ENCODE measurements at places on chromosomes 5 and 9.

GRCh38 chr9:117815315-117815714 lies 111.1 kb downstream of the TLR4 start:
- DNase-seq, result no peak

DNA sequence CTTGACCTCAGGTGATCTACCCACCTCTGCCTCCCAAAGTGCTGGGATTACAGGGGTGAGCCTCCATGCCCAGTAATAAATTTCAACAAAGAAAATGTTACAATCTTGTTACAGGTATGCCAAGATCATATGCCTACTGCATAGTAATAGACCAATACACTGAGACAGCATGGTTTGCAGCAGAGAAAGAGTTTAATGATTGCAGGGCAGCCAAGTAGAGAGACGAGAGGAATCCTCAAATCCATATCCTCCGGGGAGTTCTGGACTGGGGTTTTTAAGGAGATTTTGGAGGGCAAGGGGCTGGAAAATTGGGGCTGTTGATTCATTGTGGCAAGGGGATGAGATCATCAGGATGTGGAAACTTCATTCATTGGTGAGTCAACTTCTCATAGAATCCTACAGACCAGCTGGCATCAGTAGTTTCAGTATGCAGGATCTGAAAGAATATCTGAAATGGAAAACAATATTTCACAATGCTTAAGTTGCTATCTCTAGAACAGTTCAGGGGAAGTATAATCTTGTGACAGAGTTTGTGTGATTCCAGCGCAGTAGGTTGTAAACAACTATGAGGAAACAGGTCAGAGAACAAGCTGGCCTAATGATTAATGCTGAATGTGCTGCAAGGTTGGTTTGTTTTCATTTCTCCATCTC lies 14.8 kb upstream of the TUT7 start:
- DNase-seq, result no peak

DNA sequence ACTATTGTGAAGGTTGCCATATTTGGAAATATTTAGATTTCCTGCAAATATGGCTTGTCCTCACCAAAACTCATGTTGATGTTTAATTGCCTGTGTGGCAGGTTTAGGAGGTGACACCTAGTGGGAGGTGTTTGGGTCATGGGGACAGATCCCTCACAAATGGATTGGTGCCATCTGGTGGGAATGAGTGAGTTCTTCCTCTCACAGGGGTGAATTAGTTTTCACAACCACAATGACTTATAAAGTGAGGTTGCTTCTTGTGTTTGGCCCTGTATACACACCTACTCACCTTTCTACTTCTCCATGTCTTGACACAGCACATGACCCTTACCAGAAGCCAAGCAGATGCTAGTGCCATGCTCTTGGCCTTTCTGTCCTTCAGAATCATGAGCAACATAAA lies 41.1 kb downstream of the ISOC1 start:
- no peak for DNase-seq

GRCh38 chr9:91223000-91223399 lies 138.7 kb downstream of the AUH start:
- DNase-seq, result no peak

DNA sequence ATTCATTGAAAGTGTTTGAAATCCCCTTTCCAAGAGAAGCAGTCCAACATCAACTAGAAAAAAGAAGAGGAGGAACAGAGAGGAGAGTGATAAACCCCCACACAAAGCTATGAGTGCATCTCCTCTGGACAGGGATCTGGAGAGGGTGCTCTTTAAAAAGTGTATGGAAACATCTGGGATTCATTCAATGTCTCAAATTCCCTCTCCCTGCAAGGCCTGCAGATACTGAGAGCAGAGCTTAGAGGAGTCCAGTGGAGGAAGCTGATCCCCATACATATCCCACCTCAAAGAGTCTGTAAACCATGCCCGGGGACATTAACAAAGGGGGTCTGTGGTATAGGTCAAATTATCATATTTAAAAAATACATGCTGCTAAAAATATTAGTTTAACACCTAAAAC lies 2.2 kb downstream of the SPOCK1 start:
- DNase-seq, result no peak

DNA sequence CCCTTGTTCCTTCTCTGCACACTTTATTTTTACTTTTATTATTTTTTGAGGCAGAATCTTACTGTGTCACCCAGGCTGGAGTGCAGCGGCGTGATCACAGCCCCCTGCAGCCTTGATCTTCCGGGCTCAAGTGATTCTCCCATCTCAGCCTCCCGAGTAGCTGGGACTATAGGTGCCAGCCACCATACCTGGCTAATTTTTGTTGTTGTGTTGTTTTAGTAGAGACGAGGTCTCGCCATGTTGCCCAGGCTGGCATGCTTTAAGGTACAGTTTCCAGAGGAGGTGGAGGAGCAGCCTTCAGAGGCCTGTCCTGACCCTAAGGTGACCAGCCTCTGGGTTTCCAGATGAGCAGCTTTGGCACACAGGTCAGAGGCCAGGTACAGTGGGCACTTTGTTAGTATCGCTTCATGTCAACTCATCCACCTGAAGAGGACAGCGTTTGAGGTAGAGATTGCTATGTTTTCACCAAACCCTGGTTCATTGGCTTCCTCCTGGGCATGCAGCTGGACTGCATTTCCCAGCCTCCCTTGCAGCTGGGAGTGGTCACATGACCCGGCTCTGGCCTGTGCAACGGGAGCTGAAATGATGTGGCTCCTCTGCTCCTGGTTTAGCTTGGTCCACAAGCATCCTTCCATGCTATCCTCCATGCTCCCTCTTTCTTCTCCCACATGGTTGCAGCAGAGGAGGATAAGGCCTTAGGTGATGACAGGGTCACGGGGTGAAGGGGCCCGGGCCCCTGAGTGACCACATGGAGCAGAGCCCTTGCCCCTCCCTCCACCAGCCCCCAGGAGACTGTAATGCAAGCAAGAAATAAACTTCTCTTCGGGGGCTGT lies 139.3 kb upstream of the IER5L start:
- DNase-seq, result no peak

DNA sequence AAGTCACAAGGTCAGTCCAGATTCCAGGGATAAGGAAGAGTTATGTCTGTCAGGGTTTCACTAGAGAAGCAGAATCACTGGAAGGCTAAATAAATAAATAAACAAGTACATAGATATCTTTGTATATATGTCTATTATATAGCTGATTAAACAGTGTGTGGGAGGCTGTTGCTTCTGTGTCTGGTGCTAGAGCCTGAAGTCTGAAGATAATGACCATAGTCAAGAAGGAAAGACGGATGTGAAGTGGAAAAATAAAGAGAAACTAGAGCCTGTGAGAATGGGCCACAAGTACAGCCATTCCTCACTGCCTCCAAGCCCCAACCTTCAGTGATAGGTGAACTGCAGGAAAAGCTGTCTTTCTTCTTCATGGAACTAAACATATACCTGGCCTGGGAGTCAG lies 4.1 kb upstream of the TMED7 start:
- DNase-seq, result no peak

GRCh38 chr5:135465391-135466122 lies 13.4 kb upstream of the TIFAB start:
- DNase-seq, result no peak

GRCh38 chr5:159208514-159209437 lies 577 bp downstream of the RNF145 start:
- no peak for DNase-seq

Measured in amniotic stem cell (primary cell).